ENCODE measurements at places on chromosomes 2 and 18. TPM values are rescaled to one million over a fixed set of nuclear protein-coding genes. Genes with fewer than 3 reads are reported as not detected.

GRCh38 chr2:239370403-239370802 is 30.4 kb downstream of the HDAC4 start:
- H3K27ac ChIP-seq: peak overlapping the region; percentile 30
- no peak for DNase-seq
- H3K36me3 ChIP-seq: no peaks in the 10 kb centered on the region
- no peak overlapping the region for H3K4me3 ChIP-seq

- no peaks in the 10 kb centered on the region for H3K27me3 ChIP-seq
- no peak overlapping the region for H3K4me3 ChIP-seq
- no peaks in the 10 kb centered on the region for H3K36me3 ChIP-seq
- H3K4me1 ChIP-seq: no peaks in the 10 kb centered on the region
Measured at GRCh38 chr2:212254339-212254738, 284.3 kb downstream of the ERBB4 start.

GRCh38 chr2:237097326-237097910 is 11.7 kb downstream of the COPS8 start:
- H3K4me3 ChIP-seq: no peak overlapping the region
- H3K4me1 ChIP-seq: no peaks in the 10 kb centered on the region
- H3K27me3 ChIP-seq: no peaks in the 10 kb centered on the region
- no peak overlapping the region for H3K27ac ChIP-seq

DNA sequence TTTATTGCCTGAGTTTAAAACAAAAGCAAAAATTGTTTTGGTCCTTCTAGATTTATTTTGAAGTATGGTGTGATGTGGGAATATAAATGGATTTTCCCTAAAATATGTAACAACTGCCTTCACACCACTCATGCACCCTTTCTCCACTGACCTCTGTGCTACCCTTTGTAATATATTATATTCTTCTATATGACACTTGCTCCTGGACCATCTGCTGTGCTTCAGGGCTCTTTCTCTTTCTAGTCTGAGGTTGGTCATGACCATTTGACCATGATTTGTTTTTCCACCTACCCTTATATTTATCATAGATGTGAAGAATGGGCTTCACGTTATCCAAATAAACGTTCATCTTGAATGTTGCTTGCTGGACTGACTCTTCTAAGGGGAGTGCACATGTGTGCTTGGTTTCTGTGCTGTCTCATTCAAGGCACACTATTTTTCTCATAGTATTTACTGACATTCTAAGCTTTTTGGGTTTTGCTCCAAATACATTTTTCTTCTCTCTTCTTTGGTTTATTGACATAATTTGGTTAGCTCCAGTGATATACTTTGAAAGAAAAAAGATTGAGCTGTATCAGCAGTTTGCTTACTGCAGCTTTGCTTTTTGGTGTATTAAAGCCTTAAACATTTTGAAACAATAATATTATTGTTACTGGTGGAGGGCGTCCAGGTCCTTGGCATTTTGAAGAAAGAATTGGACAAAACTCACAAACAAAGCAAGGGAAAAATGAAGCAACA is 61.8 kb downstream of the VWA3B start:
- no peaks in the 10 kb centered on the region for H3K36me3 ChIP-seq
- peak overlapping the region; percentile 12 for H3K27ac ChIP-seq
- DNase-seq: no peak
- peak overlapping the region; percentile 23 for H3K4me3 ChIP-seq

GRCh38 chr18:45686891-45687611 is 36.9 kb upstream of the SLC14A1 start:
- peak overlapping the region; percentile 26 for H3K27ac ChIP-seq
- H3K4me3 ChIP-seq: no peak overlapping the region
- H3K27me3 ChIP-seq: no peaks in the 10 kb centered on the region
- no peaks in the 10 kb centered on the region for H3K36me3 ChIP-seq
- no peaks in the 10 kb centered on the region for H3K4me1 ChIP-seq

- no peak for DNase-seq
- no peaks in the 10 kb centered on the region for H3K36me3 ChIP-seq
- H3K4me1 ChIP-seq: no peaks in the 10 kb centered on the region
Measured at GRCh38 chr2:42725657-42726056, 38.3 kb downstream of the OXER1 start.

DNA sequence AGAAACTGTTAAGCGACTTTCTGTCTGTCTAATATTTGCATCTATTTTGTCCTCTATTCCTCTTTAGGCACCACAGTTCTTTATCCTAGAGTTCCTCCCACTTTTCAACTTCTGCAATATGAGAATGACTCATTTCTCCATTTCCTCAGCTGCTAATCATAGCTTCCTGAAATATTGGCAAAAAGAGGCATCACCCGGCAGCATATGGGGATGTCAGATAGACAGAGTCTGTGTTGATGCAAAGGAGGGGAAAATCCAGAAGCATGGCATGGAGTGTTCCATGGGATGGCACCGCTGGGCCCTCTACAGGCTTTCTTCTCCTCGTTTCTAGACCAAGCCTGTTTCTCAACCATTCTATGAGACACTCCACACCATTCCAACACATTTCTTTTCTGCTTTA is 93.4 kb downstream of the DOCK10 start:
- H3K36me3 ChIP-seq: no peaks in the 10 kb centered on the region
- no peak for DNase-seq
- H3K27ac ChIP-seq: no peak overlapping the region

DNA sequence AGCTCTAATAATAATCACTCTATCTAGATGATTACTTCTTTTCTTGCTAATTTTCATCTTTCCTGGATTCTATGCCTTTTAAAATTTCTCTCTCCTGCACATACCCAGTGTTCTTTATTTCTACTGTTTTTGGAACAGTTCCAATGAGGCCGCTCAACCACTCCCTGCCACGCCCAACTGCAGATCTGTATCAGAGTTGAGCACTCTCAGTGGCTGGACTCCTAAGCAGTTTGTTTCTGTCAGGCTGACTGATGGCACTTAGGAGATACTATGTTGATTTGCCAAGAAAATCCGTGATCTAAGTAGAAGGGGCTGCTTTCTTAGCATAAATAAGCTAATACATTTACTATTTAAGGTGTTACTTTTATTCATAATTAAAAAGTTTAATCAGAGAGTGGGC is 192.8 kb downstream of the ARHGAP15 start:
- H3K27me3 ChIP-seq: no peaks in the 10 kb centered on the region
- H3K27ac ChIP-seq: no peak overlapping the region
- no peaks in the 10 kb centered on the region for H3K4me1 ChIP-seq
- no peaks in the 10 kb centered on the region for H3K36me3 ChIP-seq
- H3K4me3 ChIP-seq: no peak overlapping the region

- H3K27me3 ChIP-seq: no peaks in the 10 kb centered on the region
- no peak overlapping the region for H3K27ac ChIP-seq
- H3K4me1 ChIP-seq: no peaks in the 10 kb centered on the region
- no peaks in the 10 kb centered on the region for H3K36me3 ChIP-seq
- DNase-seq: no peak
Measured at GRCh38 chr18:21230436-21230835, 11.6 kb upstream of the GREB1L start.

- DNase-seq: no peak
- H3K4me1 ChIP-seq: no peaks in the 10 kb centered on the region
- no peak overlapping the region for H3K27ac ChIP-seq
- H3K36me3 ChIP-seq: no peaks in the 10 kb centered on the region
Measured at GRCh38 chr2:165631089-165631488, 161.6 kb downstream of the CSRNP3 start.

GRCh38 chr18:46291149-46291548 is 187.0 kb downstream of the HAUS1 start:
- DNase-seq: peak; percentile 16
- no peaks in the 10 kb centered on the region for H3K27me3 ChIP-seq
- no peaks in the 10 kb centered on the region for H3K36me3 ChIP-seq
- no peak overlapping the region for H3K4me3 ChIP-seq
- H3K4me1 ChIP-seq: no peaks in the 10 kb centered on the region
- H3K27ac ChIP-seq: no peak overlapping the region

DNA sequence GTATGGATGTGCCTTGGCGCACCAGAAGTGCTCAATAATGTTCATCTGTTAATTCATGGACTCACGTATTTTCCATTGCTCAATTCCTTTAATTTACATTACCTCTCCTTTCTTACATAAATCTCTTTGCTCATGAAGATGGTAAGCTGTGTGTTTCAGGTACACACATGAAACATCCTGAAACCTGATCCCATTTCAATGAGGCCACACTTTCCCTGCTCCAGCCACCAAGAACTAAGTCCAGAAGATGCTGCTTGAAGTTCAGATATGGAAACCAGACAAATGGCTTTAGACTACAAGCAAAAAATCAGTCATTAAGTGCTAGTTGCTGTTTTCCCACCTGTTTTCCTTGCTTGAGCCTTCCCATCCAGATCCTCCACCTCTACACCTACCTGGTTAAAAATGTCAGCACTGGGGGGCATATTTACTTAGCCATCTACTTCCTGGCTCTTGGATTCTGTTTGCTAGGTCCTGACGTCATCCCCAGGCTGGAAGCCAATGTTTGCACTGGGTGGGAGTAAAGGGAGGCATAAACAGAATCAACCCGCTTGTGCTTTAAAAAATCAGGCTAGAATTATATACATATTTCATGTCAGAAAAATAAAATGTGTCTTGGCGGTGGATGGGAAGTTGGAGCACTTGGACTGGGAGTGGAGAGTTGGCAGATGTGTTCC is 309.7 kb downstream of the OSR1 start:
- no peaks in the 10 kb centered on the region for H3K36me3 ChIP-seq
- peak; percentile 81 for DNase-seq
- H3K27ac ChIP-seq: no peak overlapping the region
- no peak overlapping the region for H3K4me3 ChIP-seq

- peaks cover 8% of the 10 kb centered on the region for H3K27me3 ChIP-seq
- no peak overlapping the region for H3K27ac ChIP-seq
- DNase-seq: no peak
- H3K4me3 ChIP-seq: no peak overlapping the region
- no peaks in the 10 kb centered on the region for H3K36me3 ChIP-seq
Measured at GRCh38 chr2:104897515-104898184, 43.7 kb downstream of the POU3F3 start.

DNA sequence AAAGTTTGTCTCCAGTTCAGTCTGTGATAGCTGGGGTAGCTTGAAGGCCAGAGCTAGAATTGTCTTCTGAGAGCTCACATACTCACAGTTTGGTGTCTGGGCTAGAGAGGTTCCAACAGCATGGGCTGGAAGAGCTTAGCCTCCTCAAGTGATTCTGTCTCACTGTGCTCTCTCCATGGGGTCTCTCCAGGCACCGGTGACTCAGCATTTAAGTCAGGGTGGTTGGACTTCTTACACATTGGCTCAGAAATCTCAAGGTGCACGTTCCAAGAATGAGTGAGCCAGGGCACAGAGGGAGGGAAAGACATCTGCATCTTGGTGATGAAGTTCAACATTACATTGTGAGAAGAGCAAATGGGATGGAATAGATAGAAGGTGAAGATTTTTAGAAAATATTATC is 207.3 kb upstream of the DDX18 start:
- H3K36me3 ChIP-seq: no peaks in the 10 kb centered on the region
- H3K4me1 ChIP-seq: no peaks in the 10 kb centered on the region
- no peak overlapping the region for H3K4me3 ChIP-seq
- no peaks in the 10 kb centered on the region for H3K27me3 ChIP-seq

GRCh38 chr2:201362396-201362795 is 5.3 kb upstream of the FLACC1 start:
- no peak overlapping the region for H3K4me3 ChIP-seq
- no peaks in the 10 kb centered on the region for H3K27me3 ChIP-seq
- no peak for DNase-seq
- no peak overlapping the region for H3K27ac ChIP-seq
- H3K4me1 ChIP-seq: peaks cover 4% of the 10 kb centered on the region
- peaks cover 8% of the 10 kb centered on the region for H3K36me3 ChIP-seq

DNA sequence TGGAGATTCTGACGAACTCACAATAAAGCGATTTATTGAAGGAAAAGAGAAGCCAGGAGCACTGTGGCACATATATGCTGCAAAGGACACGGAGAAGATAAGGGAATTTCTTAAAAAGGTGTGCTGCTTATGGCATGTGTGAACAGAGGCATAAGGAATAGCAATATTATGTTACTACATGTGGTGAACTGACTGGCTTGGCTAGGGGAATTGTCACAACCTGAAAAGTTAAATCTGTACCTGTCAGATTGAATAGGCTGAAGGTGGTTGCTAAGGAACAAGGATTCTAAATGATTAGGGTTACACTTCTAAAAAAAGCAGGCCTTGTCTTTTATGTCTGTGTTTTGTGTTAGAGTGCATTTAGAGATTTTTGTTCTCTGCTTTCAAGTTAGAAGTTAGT is 48.4 kb downstream of the KDM3A start:
- peaks cover 92% of the 10 kb centered on the region for H3K36me3 ChIP-seq
- H3K27me3 ChIP-seq: no peaks in the 10 kb centered on the region
- no peaks in the 10 kb centered on the region for H3K4me1 ChIP-seq

DNA sequence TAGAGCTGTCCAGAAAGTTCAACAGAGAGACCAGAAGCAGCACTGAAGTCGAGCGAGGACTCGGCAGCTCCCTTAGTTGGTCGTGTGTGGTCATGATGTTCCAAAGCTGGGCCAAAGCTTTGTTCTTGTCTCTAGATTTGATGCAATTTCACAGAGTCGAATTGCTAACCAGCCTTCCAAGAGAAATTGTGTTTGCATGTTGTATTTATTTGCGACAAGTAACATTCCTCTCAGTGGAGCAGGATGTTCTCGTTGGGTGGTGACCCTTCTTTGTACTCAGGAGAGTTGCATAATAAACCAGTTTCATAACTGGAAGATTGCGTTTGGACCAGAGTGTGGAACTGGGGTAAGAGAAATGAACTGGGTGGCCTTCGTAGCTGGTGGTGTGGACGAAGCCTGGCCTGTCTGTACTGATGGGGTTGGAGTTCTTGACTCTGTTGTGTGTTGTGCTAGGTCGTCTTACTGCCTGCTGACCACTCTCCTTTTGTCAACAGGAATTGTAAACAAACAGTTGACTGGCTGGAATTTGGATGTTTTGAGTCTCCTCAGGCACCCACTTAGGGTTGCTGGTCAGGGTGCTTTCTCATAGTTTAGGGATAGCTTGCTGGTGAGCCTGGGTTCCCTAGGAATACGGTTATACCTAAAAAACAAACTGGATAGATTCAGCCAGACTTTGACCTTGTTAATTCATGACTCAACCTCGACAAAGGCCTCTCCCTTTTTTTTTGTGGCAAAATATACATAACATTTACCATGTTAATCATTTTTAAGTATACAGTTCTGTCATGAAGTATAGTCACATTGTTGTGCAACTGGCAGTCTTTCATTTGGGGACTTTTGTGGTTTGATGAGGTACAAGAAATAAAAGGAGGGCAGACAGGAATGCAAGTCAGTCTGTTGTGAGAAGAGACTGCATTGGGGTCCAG is 28.9 kb upstream of the TOGARAM2 start:
- no peak for DNase-seq
- no peaks in the 10 kb centered on the region for H3K27me3 ChIP-seq
- no peak overlapping the region for H3K4me3 ChIP-seq
- peak overlapping the region; percentile 71 for H3K27ac ChIP-seq

GRCh38 chr2:205654878-205655605 is 27.3 kb upstream of the NRP2 start:
- DNase-seq: no peak
- H3K4me1 ChIP-seq: peaks cover 11% of the 10 kb centered on the region
- H3K36me3 ChIP-seq: no peaks in the 10 kb centered on the region
- H3K27ac ChIP-seq: no peak overlapping the region

The PTPN18 gene
- 67.8 TPM for total RNA-seq

The CFAP65 gene
- total RNA-seq: not detected

The SF3B6 gene
- total RNA-seq: 55.2 TPM

The LIPG gene
- 10.2 TPM for total RNA-seq

The KCNF1 gene
- total RNA-seq: 0.17 TPM

The SNORC gene
- total RNA-seq: 0.96 TPM

The FABP1 gene
- total RNA-seq: not detected

The GALNT5 gene
- 40.2 TPM for total RNA-seq

The MCEE gene
- total RNA-seq: 19.5 TPM

The CPO gene
- total RNA-seq: not detected

The SH3RF3 gene
- 7.4 TPM for total RNA-seq

The FOXD4L1 gene
- total RNA-seq: 0.78 TPM

The CRIM1 gene
- 158 TPM for total RNA-seq

The INHBB gene
- 12.3 TPM for total RNA-seq

The CSRNP3 gene
- total RNA-seq: 1.9 TPM

The LRRTM1 gene
- total RNA-seq: not detected

The IKZF2 gene
- total RNA-seq: 16.4 TPM

The TEKT4 gene
- total RNA-seq: not detected

Data from upper lobe of right lung (tissue), 1 donor.